OCI-M1 (cell line): ENCODE measurements at places on chromosomes 6 and 20.

DNA sequence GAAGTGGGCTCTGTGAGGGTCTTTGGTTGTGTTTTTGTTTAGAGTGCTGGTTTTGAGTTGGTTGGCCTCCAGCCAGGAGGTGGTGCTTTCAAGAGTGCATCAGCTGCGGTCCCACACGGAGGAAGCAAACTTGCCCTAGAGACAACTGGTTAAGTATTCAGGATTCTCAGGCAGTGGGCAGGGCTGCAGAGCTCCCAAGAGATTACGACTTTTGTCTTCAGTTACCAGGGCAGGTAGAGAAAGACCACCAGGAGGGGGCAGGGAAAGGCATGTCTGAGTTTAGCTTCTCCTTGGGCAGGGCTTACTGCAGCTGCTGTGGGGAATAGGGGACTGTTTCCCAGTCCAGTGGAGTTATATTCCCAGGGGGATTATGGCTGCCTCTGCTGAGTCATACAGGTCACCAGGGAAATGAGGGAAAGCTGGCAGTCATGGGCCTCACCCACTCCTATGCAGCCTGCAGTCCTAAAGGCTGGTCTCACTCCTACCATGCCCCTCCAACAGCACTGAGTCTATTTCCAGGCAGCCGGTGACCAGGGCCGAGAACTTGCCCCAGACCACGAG is 64.3 kb downstream of the TTI1 start:
- DNase-seq, result no peak

GRCh38 chr20:44477151-44477550 is 1.5 kb downstream of the TTPAL start:
- no peak for DNase-seq

DNA sequence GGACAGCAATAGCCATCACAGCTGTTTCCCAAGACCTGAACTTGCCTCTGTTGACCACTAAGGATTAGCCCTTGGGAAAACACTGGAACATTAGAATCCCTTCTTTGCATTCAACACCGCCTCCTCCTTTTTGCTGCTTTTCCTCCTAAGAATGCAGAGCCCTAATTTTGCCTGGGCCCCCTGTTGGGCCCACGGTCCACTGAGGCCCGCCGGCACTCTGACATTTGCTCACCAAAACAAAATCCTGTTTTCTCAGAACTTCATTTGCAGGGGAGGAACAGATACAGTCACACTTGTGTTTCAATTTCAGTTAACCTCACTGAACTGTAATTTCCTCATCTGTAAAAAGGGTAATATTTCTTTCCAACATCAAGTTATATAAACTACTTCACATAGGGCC is 116.0 kb upstream of the JARID2 start:
- DNase-seq, result no peak

GRCh38 chr6:4354181-4354580 is 218.8 kb upstream of the ECI2 start:
- DNase-seq, result no peak

DNA sequence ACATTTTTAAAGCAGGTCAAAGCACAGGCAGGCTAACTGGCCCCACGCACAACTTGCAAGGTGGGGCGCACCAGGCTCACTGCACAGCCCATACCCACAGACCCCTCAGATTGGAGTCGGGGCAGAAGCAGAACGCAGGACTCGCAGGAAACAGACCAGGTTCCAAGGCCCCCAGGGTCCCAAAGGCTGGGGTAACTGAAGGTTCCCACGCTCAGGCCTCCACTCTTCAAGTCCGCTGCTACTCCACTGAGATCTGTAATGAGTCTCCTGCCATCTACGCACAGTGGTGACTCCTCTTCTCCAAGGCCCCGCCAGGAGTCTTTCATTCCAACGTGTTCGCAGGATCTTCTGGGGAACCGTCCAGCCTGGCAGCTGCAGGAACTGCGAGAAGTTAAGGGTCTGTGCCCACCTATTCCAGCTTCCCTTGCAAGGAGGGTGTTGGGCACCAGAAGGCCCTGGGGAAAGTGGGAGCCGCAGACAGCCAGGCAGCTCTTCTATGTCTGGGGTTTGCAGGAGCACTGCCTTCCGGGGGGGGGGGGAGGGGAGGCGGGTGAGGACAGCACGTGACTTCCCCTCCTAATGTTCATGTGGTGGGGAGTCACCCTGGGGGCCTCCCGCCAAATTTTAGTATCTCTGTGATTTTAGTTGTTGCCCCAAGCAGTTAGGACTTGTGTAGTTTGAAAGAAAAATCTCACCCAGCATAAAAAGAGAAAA is 2.0 kb upstream of the TAF4 start:
- DNase-seq, result no peak

DNA sequence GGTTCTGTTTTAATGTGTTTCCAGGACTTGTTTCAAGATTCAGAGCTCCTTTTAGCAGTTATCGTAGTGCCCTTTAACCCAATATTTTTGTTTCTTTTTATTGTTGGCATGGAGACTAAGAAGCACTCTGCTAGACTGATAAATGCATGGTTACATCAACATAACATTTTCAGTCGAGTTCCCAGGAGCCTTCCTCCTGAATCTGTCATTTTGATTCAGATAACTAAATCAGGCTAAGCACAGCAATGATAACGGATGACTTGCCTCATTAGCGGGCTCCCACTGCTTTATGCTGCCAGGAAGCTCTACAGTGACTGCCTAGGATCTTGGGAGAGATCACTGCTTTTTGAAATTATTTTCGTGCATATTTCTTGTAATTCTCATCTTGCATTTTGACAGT is 772.8 kb upstream of the GJE1 start:
- no peak for DNase-seq

DNA sequence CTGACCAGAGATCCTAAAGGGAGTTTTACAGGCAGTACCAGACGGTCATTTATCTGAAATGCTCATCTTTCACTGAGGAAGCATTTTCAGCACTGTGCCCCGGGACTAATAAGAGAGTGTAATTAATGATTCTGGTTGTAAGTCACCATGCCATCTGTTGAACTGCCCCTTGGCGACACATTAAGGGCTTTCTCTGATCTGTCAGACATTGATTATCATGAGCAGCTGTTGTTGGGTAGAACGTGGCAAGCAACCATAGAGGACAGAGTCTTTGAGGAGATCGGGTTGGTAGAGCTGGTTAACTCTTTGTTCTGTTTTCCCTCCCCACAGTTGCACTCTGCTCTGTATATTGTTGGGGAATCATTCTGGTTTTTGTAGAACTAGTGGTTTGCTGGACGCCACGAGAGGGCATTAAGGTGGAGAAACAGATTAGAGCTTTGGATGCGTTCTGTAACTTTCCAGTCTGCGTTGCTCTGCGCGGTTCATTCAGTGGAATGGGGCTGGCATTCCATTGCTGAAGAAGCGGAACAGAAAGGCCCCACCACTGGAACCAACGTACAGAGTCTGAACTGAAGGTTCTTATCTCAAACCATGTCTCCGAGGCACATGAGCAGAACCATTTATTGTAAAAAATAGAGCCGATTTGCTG is 34.3 kb downstream of the RPRD1B start:
- no peak for DNase-seq

DNA sequence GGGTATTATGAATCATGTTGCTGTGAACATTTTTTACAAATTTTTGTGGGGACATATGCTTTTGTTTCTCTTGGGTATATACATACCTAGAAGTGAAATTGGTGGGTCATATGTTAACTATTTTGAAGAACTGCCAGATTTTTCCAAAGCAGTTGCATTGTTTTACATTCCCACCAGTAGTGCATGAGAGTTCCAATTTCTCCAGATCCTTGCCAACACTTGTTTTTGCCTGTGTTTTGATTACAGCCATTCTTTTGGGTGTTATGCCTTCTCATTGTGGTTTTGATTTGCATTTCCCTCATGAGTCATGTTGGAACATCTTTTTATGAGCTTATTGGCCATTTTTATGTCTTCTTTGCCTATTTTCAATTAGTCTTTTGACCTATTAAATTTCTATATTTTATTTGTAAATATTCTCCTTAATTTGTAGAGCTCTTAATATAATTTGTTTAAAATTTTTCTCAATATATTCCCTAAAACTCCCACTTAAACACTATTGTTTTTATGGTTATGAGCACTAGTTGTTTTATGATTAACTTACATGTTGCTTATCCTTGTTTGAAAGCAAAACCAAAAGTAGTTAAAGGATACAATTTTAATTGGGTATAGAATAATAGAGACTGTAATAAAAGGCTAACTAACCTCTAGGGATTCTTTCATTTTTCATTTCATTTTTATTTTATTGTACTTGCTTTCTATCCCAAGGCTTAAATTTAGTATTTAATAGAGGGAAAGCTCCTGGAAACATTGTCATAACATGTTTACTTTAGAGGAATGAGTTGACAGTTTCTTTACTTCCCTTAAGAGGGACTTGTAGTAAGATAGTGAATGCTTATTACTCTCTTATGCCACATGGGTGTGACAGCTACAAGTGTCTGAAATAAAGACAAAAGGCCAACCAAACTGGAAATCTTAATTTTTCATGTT is 5.5 kb downstream of the UBR2 start:
- DNase-seq, result peak; percentile 91

- DNase-seq, result no peak
These were observed 535 bp downstream of the NKAIN2 start for GRCh38 chr6:123804014-123804786.

DNA sequence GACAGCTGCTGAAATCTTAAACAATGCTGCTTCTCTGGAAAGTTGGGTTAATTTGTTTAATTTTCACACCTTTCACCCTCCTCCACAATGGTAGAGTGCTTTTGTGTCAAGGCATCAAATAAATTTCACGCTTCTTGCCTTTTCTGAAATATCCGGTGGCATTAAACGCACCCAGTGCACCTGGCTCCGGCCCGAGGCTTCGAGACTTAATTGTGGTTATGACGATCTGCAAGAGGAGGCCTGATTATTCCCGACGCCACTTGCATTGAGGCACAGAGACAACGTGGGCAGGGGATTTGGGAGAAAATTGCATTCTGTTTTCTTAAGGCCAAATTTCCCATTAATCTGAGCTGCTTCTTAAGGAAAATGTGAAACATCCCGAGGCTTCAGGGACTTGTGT is 152.2 kb downstream of the CDH4 start:
- DNase-seq, result no peak

DNA sequence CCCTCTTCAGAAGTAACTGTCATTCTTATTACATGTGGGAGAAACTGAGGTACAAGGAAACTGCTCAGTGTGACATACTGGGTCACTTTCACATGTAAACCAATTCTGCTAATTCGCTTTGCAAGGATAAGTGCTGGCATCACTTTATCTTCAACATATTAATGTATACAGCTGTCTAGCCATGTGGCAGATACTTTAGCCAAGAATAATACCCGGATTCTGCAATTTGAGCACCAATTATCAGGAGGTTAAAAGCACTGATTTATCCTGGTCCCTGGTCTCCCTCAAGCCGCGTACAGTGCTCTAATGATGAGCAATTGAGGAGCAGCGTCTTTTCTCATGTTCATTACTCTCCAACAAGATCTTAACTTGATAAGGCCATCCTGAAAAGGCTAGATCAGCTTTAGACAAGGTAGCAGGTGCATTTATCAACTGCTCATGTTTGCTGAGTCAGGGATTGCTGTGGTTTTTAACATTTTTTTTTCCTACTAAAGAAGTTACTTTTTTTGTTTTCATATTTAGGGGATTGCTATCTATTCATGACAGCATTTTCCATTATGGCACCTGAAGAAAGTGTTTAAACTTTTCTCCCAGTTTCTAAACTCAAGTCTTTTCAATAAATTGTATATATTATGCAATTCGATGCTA is 1066.3 kb upstream of the MAP3K7 start:
- no peak for DNase-seq

- peak; percentile 74 for DNase-seq
These were observed 3.0 kb downstream of the DEFB115 start for GRCh38 chr20:31260326-31260932.

DNA sequence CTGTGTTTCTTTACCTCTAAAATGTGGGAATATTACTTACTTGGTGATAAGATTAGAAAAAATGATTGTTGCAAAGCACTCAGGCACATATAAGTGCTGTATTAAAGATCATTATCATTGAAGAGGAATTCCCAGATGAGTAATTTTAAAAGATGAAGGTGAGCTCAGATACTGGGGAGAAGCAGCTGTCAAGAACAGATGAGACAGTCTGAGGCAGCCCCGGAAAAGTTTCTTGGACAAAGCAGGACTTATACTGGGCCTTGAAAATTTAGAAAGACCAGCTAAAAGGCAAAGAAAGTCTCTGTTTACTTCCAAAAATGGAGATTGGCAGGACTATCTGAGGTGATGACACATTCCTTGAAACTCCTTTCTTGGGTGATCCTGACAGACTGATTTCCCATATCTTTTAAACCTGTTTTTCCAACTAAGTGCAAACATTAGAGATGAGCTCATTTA is 93.8 kb upstream of the MARCKS start:
- no peak for DNase-seq

DNA sequence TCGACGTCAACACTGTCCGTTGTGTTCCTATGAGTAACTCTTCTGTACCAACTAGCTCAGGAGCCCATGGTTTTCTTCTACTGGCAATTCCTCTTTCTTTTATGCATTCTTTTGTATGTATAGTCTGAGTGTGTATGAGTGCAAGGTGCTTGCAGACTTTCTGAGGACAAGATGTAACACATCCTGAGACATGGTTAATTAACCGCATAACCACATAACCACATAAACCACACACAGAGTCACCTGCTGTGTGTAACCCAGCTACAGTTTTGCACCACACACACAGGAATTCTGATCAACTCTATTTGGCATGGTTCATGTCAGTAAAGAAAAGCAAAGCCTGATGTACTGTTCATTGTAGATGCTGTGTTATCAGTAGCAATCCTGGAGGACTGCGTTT is 98.6 kb downstream of the DACT2 start:
- DNase-seq, result no peak
